ENCODE measurements at places on chromosomes 1 and 21.
A peak's percentile ranks its signal among the peaks of the same experiment; 100 is the strongest.

DNA sequence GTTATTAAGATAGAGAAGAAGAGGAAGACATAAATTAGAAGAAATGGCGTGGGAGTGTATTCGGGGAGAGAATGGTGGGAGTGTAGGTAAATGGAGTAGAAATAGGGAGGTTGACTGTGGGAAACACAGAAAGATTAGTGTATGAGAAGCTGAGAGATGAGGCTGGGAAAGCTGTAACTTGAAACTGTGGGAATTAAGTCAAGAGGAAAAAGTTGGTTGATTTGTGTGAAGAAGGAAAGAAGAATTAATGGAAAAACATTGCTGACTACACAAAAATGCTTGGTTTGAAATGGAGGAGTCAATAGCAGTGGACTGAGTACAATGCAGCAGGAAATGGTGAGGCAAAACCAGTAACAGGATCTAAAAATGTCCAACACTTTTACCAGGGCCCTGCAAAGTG, 448.3 kb downstream of the PTPRC start:
- no peaks in the 10 kb centered on the region for H3K36me3 ChIP-seq
- no peak overlapping the region for H3K27ac ChIP-seq
- H3K4me1 ChIP-seq: peaks cover 21% of the 10 kb centered on the region
- no peaks in the 10 kb centered on the region for H3K27me3 ChIP-seq
- DNase-seq: no peak

DNA sequence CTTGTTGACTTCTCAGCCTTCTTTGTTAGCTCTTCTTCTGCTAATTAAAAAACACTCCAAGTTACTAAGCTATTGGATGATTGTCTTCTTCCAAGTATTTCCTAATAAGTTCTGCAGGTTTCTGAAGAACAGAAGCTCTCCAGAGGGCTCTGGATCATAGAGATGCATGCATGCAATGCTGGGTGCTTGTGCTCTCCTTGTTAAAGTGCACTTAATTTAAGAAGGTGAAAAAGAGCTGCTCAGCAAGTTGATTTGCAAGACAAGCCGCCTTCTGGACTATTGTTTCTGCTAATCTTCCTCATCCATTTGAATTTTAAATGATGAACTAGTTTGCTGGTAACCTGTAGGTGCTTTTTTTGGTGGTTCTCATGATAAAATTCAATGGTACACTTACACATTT, 16.1 kb downstream of the RRP15 start:
- DNase-seq: no peak
- H3K27me3 ChIP-seq: no peaks in the 10 kb centered on the region
- peaks cover 18% of the 10 kb centered on the region for H3K4me1 ChIP-seq
- peaks cover 9% of the 10 kb centered on the region for H3K36me3 ChIP-seq
- no peak overlapping the region for H3K27ac ChIP-seq

- no peaks in the 10 kb centered on the region for H3K4me1 ChIP-seq
- peaks cover 19% of the 10 kb centered on the region for H3K27me3 ChIP-seq
- H3K27ac ChIP-seq: no peak overlapping the region
- no peak for DNase-seq
Measured at GRCh38 chr1:97013941-97014340, 292.4 kb downstream of the PTBP2 start.

GRCh38 chr21:31943561-31943960, 70.7 kb downstream of the HUNK start:
- no peak for DNase-seq
- H3K4me1 ChIP-seq: no peaks in the 10 kb centered on the region
- H3K27ac ChIP-seq: no peak overlapping the region
- peaks cover 42% of the 10 kb centered on the region for H3K27me3 ChIP-seq

DNA sequence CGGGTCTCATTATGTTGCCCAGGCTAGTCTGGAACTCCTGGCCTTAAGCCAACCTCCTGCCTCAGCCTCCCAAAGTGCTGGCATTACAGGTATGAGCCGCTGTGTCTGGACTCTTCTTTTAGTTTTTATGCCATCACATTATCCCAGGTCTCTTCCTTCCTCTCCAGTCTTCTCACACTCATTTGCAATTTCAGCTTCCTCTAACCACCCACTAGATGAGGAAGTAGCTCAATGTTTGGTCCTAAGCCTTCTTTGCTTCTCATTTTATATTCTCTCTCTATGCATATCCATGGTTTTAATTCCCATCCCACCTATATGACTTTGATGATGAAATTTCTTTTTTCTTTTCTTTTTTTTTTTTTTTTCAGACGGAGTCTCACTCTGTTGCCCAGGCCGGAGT, 3.1 kb upstream of the ZBTB8A start:
- peaks cover 3% of the 10 kb centered on the region for H3K36me3 ChIP-seq
- H3K27me3 ChIP-seq: peaks cover 39% of the 10 kb centered on the region
- no peak overlapping the region for H3K27ac ChIP-seq
- H3K4me1 ChIP-seq: peaks cover 10% of the 10 kb centered on the region

GRCh38 chr1:1165485-1165884, 8.2 kb upstream of the TTLL10 start:
- DNase-seq: no peak
- no peak overlapping the region for H3K4me3 ChIP-seq
- peaks cover 2% of the 10 kb centered on the region for H3K36me3 ChIP-seq
- H3K27me3 ChIP-seq: peaks cover 18% of the 10 kb centered on the region
- no peak overlapping the region for H3K27ac ChIP-seq

GRCh38 chr1:47755101-47755990, 241.8 kb downstream of the TRABD2B start:
- H3K4me1 ChIP-seq: no peaks in the 10 kb centered on the region
- peak; percentile 22 for DNase-seq
- peaks cover 59% of the 10 kb centered on the region for H3K27me3 ChIP-seq
- no peak overlapping the region for H3K27ac ChIP-seq

DNA sequence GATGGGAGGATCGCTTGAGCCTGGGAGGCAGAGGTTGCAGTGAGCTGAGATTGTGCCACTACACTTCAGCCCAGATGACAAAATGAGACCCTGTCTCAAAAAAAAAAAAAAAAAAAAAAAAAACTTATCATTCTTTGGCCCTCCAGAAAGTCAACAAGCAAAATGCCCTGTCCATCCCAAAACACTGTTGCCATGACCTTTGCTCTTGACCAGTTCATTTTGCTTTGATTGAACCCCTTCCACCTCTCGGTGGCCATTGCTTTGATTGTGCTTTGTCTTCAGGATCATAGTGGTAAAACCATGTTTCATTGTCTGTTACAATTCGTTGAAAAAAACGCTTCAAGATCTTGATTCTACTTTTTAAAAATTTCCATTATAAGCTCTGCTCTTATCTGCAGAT, 8.5 kb upstream of the SYPL2 start:
- no peak overlapping the region for H3K27ac ChIP-seq
- H3K27me3 ChIP-seq: peaks cover 67% of the 10 kb centered on the region
- no peak for DNase-seq
- H3K4me3 ChIP-seq: no peak overlapping the region

GRCh38 chr1:172971241-172971640, 79.5 kb downstream of the TNFSF18 start:
- no peak overlapping the region for H3K4me3 ChIP-seq
- no peak for DNase-seq
- H3K4me1 ChIP-seq: no peaks in the 10 kb centered on the region
- no peak overlapping the region for H3K27ac ChIP-seq

- H3K27ac ChIP-seq: no peak overlapping the region
- no peak overlapping the region for H3K4me3 ChIP-seq
- no peaks in the 10 kb centered on the region for H3K27me3 ChIP-seq
- no peaks in the 10 kb centered on the region for H3K36me3 ChIP-seq
- H3K4me1 ChIP-seq: peaks cover 17% of the 10 kb centered on the region
Measured at GRCh38 chr1:203272633-203273205, 32.6 kb upstream of the BTG2 start.

GRCh38 chr1:41006942-41007865, 14.3 kb downstream of the SLFNL1 start:
- no peak overlapping the region for H3K4me3 ChIP-seq
- peaks cover 47% of the 10 kb centered on the region for H3K36me3 ChIP-seq
- DNase-seq: no peak
- H3K27me3 ChIP-seq: no peaks in the 10 kb centered on the region
- no peak overlapping the region for H3K27ac ChIP-seq

- no peaks in the 10 kb centered on the region for H3K4me1 ChIP-seq
- H3K27ac ChIP-seq: no peak overlapping the region
- no peaks in the 10 kb centered on the region for H3K36me3 ChIP-seq
- H3K27me3 ChIP-seq: peaks cover 64% of the 10 kb centered on the region
- no peak overlapping the region for H3K4me3 ChIP-seq
Measured at GRCh38 chr1:207034208-207034607, 1.7 kb upstream of the C1orf116 start.

- no peaks in the 10 kb centered on the region for H3K27me3 ChIP-seq
- peaks cover 55% of the 10 kb centered on the region for H3K4me1 ChIP-seq
- peak; percentile 84 for DNase-seq
- peak overlapping the region; percentile 56 for H3K4me3 ChIP-seq
- peaks cover 10% of the 10 kb centered on the region for H3K36me3 ChIP-seq
Measured at GRCh38 chr1:155017041-155017945, 14.7 kb downstream of the ZBTB7B start.

- H3K4me3 ChIP-seq: no peak overlapping the region
- no peak for DNase-seq
- H3K27ac ChIP-seq: no peak overlapping the region
- H3K4me1 ChIP-seq: peaks cover 22% of the 10 kb centered on the region
Measured at GRCh38 chr1:44220755-44221154, 7.5 kb downstream of the DMAP1 start.

DNA sequence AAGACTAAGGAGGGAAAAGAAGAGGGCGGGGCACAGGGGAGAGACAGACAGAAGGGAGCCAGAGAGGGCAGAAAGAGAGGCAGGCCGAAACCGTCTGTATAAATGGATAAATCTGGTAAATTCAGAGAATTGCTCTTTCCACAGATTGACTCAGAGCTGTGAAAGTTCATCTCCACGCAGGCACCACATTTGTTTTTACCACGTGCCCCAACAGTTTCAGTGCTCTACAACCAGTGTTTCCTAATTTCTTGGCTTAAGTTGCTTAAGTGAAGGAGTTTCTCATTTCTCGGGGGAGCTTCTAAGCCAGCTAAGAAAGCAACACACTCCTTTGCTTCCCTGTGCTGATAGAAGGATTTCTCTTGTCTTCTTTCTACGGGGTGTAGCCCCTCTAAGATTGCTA, 87.1 kb downstream of the ENAH start:
- H3K36me3 ChIP-seq: no peaks in the 10 kb centered on the region
- H3K4me1 ChIP-seq: no peaks in the 10 kb centered on the region
- peaks cover 22% of the 10 kb centered on the region for H3K27me3 ChIP-seq

DNA sequence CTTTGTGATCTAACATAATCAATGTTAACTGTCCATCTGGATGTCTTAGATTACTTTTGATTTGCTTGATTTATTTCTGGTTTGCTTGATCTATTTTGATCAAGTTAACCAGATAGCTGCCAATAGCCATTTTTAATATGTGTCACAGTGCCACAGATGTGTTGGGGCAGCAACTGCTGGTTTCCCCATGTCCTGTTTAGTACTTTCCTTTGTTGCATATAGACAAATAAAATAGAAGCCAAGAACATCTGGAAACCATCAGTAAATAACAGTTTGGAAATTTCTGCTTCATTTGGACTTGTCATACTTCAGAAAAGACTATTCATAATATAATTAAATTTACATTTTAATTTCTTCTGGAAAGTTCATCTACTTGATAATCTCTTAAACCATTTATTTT, 145.6 kb upstream of the C21orf91 start:
- DNase-seq: no peak
- H3K36me3 ChIP-seq: no peaks in the 10 kb centered on the region
- H3K4me3 ChIP-seq: no peak overlapping the region

- H3K27me3 ChIP-seq: peaks cover 30% of the 10 kb centered on the region
- no peak overlapping the region for H3K4me3 ChIP-seq
- no peaks in the 10 kb centered on the region for H3K36me3 ChIP-seq
- no peak for DNase-seq
Measured at GRCh38 chr1:113372546-113372945, 17.8 kb upstream of the MAGI3 start.

GRCh38 chr1:2356911-2357845, 34.2 kb downstream of the MORN1 start:
- H3K4me1 ChIP-seq: no peaks in the 10 kb centered on the region
- no peaks in the 10 kb centered on the region for H3K27me3 ChIP-seq
- DNase-seq: no peak
- H3K36me3 ChIP-seq: no peaks in the 10 kb centered on the region

DNA sequence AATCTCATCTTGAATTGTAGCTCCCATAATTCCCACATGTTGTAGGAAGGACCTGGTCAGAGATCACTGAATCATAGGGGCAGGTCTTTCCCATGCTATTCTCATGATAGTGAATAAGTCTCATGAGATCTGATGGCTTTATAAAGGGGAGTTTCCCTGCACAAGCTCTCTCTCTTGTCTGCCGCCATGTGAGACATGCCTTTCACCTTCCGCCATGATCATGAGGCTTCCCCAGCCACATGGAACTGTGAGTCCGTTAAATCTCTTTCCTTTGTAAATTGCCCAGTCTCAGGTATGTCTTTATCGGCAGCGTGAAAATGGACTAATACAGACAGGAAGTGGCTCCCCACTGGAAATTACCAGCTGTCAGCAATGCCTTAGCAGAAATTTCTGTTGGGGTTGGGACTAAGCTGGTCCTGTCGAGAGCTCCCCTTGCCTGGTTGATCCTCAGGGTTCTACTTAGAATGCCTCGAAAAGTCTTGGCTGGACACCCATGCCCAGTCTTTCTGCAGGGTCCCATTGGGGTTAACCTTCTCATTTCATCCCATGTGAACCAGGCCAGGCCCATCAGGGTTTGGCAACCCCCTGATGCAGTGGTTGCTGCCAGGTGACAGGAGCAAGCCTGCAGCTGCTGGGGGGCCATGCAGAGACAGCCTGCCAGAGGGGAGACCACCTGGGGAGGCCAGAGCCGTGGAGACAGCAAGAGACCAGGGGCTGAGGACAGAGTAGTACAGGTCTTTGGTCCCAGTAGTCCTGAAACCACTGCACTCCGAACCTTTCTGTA, 2.8 kb upstream of the ABCG1 start:
- no peak for DNase-seq
- H3K27me3 ChIP-seq: no peaks in the 10 kb centered on the region
- peaks cover 10% of the 10 kb centered on the region for H3K36me3 ChIP-seq
- H3K27ac ChIP-seq: no peak overlapping the region
- no peak overlapping the region for H3K4me3 ChIP-seq

GRCh38 chr21:15001857-15002606, 62.8 kb downstream of the NRIP1 start:
- no peaks in the 10 kb centered on the region for H3K27me3 ChIP-seq
- peaks cover 4% of the 10 kb centered on the region for H3K36me3 ChIP-seq
- DNase-seq: no peak
- H3K27ac ChIP-seq: no peak overlapping the region
- H3K4me1 ChIP-seq: peaks cover 18% of the 10 kb centered on the region
- H3K4me3 ChIP-seq: no peak overlapping the region

DNA sequence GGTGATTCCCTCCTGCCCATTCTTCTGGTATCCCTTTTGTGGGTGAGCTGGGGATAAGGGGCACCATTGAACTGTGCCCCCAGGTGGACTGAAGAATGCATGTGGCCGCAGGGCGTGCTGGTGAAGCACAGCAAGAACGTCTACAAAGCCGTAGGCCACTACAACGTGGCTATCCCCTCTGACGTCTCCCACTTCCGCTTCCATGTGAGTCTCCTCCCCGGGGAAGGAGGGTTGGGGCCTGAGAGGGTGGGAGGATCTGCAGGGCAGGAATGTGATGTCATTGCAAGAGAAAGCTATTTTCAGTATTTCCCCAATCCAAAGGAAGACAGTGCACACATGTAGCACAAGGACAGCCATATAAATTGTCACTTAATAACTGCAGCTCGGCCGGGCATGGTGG, 7.5 kb upstream of the KPNA6 start:
- H3K4me3 ChIP-seq: no peak overlapping the region
- H3K27me3 ChIP-seq: no peaks in the 10 kb centered on the region

Measured in central memory CD8-positive, alpha-beta T cell (primary cell).